ENCODE measurements at places on chromosomes 6 and 20. TPM values are rescaled to one million over a fixed set of nuclear protein-coding genes. Genes with fewer than 3 reads are reported as not detected.

TMEM151B gene
- not detected for total RNA-seq

MAPK13 gene
- 18.7 TPM for total RNA-seq

SALL4 gene
- 0.09 TPM for total RNA-seq

LRFN2 gene
- 0.16 TPM for total RNA-seq

CABLES2 gene
- 21.9 TPM for total RNA-seq

SLC17A1 gene
- not detected for total RNA-seq

CST1 gene
- not detected for total RNA-seq

MROH8 gene
- total RNA-seq: 1.6 TPM

OR2H2 gene
- total RNA-seq: not detected

OR2H1 gene
- total RNA-seq: not detected

FAM83D gene
- 17.3 TPM for total RNA-seq

RNF217 gene
- total RNA-seq: 0.80 TPM

NR2E1 gene
- total RNA-seq: not detected

VSTM2L gene
- not detected for total RNA-seq

OVOL2 gene
- total RNA-seq: not detected

FGD2 gene
- 2.0 TPM for total RNA-seq

TUBB1 gene
- not detected for total RNA-seq

CD93 gene
- 4.3 TPM for total RNA-seq

RAB23 gene
- 3.5 TPM for total RNA-seq

KCNK15 gene
- not detected for total RNA-seq

FILIP1 gene
- total RNA-seq: not detected

FAM83C gene
- not detected for total RNA-seq

ABHD16B gene
- not detected for total RNA-seq

PMEPA1 gene
- total RNA-seq: 0.25 TPM

SERINC1 gene
- total RNA-seq: 49.1 TPM

F13A1 gene
- total RNA-seq: not detected

KCNK16 gene
- total RNA-seq: not detected

ZC2HC1B gene
- not detected for total RNA-seq

GTSF1L gene
- total RNA-seq: 0.23 TPM

PRSS35 gene
- not detected for total RNA-seq

APCDD1L gene
- total RNA-seq: not detected

TRIM40 gene
- not detected for total RNA-seq

SLC35D3 gene
- not detected for total RNA-seq

MATN4 gene
- 0.16 TPM for total RNA-seq

ZNFX1 gene
- total RNA-seq: 61.7 TPM

TAF4 gene
- total RNA-seq: 28.5 TPM

MCM3 gene
- total RNA-seq: 211 TPM

RIMS1 gene
- total RNA-seq: not detected

C6orf163 gene
- 1.3 TPM for total RNA-seq

SLC22A7 gene
- not detected for total RNA-seq

LTB gene
- total RNA-seq: 767 TPM

BFSP1 gene
- total RNA-seq: 3.7 TPM
